D721Med (cell line): ENCODE measurements at places on chromosomes 3 and 15.
A peak's percentile ranks its signal among the peaks of the same experiment; 100 is the strongest.

DNA sequence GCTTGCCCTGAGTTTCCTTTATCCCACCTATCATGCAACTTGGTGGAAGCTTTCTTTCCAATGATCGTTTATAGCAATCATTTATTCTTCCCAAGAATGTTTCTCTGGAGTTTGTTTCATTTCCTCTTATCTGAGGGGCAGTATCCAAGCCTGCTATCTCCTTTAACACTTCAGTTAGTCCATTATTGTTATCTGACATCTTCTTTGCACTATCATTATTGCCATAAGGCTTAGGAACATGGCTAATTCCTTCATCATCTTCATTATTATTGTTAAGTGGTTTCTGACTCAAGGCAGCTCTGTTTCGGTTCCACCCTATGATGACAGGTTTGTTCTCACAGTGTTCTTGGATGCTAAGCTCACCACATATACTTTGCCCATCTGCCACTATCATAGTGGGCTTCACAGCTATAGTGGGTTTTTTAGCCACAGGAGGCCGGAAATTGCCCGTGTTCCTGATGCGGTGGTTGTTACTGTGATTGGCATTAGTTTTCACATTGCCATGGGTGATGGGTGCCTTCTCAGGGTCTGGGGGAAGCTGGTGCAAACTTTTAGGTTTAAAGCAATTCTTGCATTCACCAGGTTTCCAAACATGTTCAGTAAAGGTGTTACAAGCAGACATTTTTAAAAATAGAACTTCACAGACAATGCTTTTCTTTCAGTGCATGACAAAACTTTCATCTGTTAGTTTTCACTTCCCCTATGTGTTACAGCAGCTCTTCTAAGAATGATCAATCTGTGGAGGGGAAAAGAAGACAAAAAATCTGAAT is 110.6 kb upstream of the TSPAN3 start:
- no peak for DNase-seq

DNA sequence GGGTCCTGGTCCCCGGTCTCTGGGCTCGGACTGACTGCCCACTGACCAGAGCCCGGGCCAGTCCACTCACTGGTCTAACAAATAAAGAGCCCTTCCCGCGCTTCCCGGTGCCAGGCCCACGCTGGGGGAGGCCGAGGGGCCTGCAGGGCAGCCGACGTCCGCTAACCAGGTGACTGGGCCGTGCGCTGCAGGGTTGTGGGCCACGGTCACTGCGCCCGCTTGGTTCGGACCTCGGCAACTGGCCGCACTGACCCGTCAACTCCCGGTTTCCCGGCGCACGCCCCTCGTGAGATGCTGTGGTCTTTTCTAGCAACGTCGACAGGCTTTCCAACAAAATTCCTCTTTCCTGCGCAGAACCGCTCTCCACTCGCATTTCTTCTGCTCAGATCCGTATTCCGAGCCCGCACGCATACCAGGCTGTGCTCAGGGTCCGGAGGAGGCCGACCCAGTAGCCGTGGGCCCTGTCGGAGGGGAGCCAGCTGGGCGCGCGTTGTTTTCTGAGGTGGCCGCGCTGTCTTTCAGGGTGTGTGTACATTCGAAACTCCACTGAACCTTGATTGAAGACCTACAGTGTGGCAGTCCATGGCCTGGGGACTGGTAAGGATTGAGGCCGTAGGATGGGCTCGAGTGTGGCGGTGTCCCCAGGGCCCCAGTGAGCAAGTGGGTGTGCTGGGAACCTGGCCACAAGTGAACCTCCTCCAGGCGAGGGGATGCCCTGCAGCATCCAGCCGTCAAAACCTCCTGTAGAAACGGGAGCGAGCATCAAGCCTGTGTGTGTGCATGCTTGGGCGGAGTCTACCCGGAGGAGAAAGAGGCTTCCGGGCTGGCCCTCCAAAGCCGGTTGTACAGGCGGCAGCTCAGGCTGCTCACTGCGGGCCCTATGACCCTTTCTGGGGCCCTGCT is 875 bp upstream of the NT5DC2 start:
- peak; percentile 23 for DNase-seq

DNA sequence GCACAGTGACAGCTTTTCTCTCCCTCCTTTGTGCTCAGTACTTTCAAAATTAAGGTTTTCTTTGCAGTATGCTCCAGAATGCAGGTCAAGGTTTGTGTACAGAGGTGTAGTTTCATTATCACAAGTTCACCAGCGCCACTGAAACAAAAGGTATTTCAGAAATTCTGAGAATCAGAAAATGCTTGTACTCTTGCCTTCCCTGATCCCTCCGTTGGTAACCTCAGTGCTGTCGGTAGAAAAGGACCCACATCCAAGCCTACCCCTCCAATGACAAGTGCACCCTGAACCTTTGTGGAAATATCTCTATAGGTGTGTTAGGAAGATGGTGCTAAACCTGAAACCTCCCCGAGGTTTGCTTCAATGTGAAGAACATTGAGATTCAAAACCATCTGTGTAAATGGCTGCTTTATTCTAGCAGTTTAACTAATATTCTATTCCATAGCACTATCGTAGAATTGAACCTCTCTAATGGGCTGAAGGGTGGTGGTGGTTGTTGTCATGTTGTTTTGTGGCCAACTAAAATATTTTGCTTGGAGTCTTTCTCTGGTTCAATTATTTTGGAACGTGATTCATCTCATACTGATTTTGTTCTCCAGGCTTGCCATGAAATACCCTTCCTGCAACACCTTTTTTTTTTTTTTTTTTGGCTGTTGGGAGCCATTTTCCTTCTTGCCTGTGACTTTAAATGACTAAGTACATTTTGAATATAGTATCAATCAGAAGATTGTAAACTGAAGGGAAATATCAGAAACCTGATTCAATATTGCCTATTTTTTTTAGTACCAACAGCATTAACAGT is 20.7 kb downstream of the ZBTB38 start:
- no peak for DNase-seq

- no peak for DNase-seq
Measured at GRCh38 chr3:68876112-68876713, 56.1 kb downstream of the TAFA4 start.

DNA sequence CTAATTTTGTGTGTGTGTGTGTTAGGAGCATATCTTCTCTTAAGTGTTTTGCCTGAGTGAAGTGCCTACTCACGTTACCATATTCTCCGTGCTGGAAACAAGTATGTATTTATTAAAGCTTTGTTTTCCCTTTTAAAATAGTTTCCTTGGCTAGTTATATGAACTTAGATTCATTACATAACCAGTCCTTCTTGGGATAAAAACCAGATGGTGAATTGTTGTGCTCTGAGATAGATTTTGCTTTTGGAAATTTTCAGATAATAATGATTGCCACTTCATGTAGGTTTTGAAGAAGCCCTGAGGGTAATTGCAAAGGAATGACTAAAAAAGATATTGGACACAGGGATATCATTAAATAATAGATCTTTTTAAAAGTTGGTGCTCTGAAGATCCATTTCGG is 390.2 kb upstream of the SGO1 start:
- DNase-seq: no peak
